RWPE1 (cell line): ENCODE measurements at places on chromosomes 11 and 22.
A peak's percentile ranks its signal among the peaks of the same experiment; 100 is the strongest.

- DNase-seq: peak; percentile 89
Measured at GRCh38 chr11:1050581-1051355, 14.2 kb upstream of the MUC6 start.

DNA sequence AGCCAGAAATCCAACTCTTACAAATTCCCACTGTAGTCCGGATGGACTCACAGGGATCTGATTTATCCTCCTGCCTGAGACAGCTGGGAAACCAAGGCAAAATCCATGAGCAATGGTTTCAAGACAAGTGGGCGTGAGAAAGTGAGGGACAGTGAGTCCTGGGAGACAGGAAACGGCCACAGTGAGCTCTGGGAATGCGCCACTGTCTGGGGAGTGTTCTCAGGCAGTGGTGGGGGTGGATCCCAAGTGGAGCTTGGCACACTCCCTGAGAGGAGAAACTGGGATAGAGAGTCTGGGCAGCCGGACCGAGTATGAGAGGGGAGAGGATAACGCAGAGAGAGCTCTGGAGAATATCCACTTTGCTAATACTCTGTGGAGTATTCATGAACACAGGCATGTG, 9.8 kb downstream of the IL17REL start:
- DNase-seq: no peak

- DNase-seq: no peak
Measured at GRCh38 chr11:66723693-66724092, 5.3 kb downstream of the SPTBN2 start.

GRCh38 chr22:19753090-19753842, 7.3 kb upstream of the TBX1 start:
- no peak for DNase-seq

GRCh38 chr11:46865340-46865739, 19.3 kb upstream of the CKAP5 start:
- DNase-seq: no peak

DNA sequence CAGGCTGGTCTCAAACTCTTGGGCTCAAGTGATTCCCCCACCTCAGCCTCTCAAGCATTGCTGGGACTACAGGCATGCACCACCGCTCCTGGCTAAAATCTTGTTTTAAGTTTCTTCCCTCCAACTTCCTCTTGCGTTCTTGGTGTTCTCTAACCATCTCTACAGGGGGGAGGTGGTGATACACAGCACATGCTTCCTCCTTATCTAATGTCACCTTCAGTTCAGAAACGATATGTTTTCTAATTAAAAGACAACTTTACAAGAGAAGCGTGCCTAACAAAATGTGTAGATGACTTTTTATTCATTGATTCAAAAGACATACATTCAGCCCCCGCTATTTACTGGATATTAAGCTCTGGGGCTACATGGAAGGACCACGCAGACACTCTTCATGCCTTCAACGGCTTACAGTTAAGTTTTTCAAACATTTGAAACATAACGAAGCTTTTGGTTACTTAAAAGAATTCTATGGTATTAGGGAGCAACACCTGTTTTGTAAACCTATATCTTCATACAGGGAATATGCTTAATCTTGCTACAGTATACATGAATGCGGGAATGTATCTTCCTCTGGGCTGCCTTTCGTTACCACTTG, 933 bp upstream of the DLAT start:
- DNase-seq: no peak

GRCh38 chr11:75326439-75326810, 25.0 kb downstream of the ARRB1 start:
- DNase-seq: no peak

DNA sequence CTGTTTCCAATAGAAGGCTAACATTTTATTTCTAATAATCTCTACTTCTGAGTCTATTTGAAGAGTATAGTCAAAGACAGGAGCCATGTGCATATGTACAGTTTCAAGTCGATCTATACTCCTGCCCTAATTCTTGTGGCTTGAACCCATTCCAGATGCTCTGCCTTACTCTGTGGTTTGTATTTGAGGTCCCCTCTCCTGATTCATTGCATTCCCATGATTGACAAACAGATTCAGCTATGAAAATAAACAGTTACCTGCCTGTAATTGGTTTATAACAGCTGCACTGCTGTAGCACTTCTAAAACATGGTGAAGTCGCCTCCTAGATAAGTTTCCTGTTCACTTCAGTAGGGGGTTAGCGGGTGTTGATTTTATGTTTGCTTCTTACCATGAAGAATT, 138.7 kb downstream of the SOX6 start:
- no peak for DNase-seq

DNA sequence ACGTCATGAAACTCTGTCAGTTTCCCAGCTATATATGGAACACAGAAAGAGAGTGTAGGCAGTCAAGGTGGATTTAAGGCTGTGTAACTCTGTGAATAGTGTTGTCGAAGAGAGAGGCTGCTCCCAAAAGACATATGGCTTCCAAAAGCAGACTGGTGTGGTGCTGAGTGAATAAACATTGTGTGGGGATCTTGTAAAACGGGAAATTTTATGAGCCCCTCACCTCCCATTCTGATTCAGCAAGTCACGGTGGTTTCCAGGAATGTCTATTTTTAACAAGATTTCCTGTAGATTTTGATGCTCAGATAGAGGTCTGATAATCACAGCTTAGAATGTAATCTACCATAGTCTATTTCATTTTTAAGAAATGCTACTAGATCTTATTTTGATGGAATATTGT, 67.9 kb downstream of the SESN3 start:
- no peak for DNase-seq

- peak; percentile 71 for DNase-seq
Measured at GRCh38 chr22:28116219-28116673, 197.2 kb upstream of the PITPNB start.

DNA sequence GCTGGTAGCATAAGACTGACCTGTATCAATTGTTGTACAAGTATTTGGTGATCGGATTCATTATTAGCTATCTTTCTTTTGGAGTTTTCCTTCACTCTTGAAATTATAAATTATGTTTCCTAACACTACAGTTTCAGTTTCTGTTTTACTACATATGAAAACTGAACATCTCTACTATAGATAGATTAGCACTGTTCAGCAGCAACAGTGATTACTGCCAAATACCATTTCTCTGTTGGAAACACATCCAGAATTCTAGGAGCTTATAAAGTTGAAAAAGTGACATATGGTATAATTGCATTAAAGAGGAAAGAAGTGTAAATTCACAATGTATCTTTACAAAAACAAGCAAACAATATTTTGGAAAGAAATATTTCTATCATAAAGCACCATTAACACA, 118.5 kb upstream of the GRIA4 start:
- DNase-seq: no peak

GRCh38 chr22:46149512-46150033, 753 bp upstream of the PPARA start:
- DNase-seq: no peak

DNA sequence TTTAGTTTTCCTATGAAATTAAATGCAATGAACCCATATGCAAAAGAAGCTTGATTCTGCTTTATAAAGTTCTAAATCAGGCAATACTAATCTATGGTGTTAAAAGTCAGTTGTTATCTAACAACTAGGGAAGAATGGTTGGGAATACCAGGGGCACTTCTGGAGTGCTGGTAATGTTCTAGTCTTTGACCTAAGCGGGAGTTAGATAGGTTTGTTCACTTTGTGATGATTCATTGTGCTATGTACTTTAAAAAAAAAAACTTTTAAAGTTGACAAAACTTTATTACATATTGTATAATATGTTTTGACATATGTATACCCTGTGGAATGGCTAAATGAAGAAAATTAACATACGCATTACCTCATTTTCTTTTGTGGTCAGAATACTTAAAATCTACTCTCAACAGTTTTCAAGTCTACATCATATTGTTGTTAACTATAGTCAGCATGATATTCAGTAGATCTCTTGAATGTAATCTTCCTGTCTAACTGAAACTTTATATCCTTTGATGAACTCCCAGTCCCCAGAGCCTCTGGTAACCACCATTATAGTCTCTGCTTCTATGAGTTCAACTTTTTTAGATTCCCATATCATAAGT, 39.2 kb downstream of the BIRC2 start:
- DNase-seq: no peak

DNA sequence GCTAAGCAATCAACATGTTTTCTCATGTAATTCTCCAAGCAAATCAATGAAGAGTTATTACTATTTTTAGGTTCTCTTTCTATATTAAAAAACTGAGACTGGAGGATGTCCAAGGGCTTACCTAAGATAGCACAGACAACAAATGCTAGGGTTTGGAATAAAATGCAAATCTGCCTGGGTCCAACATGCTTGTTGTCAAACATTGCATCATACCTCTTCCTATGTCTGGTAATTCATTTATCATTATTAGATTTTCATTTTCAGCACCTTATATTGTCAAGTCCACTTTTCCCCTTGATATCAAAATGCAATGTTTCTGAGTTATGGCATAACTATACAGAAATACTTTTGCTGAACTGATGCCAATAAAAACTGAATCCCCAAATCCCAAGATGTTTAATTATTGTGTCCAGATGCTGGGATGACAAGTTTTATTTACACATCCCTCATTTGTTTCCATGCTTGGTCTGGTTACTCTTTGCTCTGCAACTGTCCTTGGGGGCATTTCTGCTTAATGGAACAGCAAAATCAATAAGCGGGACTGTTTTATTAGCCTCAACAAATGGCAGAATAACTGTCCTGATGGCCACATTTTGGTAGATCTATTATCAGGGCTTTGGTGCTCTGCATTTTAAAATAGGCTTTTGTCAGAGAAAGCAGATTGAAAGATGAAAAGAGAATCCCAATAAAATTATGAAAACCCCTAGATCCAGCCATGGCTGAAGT, 86.0 kb downstream of the C11orf87 start:
- no peak for DNase-seq

GRCh38 chr11:75267171-75267970, 26.8 kb downstream of the TPBGL start:
- no peak for DNase-seq

GRCh38 chr11:65108469-65109123, 3.1 kb upstream of the TM7SF2 start:
- DNase-seq: no peak

DNA sequence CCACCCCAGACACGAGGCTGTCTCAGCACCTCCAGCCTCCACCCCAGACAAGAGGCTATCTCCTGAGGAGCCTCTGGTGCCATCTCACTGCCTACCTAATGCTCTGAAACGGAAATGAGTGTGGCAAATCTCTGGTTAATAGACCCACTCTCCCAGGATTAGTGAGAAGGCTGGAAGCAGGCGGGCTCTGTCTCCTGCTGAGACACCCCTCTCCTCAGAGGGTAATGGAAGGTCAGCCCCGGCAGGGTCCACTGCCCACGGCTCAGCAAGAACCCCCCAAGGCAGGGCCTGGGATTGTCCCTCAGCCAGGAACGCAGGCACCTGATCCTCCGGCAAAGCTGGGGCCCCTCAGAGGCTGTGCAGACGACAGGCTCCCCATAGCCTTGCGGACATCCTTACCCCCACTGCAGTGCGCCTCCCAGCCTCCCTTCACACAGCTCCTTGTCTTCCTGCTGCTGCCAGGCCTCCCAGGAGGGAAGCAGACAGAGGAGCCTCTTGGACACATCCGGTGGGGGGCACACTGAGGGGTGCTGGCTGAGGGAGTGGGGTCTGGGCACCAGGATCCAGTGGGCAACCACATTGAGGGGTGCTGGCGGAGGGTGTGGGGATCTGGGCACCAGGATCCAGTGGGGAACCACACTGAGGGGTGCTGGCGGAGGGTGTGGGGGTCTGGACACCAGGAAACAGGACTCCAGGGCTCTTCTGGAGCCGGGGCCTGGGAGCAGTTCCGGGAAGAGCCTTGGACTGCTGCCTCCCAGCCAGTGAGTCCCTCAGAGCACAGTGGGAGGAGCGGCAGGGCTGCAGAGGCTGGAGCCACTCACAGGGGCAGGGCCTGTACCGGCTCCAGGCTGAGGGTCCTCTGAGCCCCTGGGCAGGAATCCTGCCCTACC, 13.1 kb downstream of the CHID1 start:
- no peak for DNase-seq

DNA sequence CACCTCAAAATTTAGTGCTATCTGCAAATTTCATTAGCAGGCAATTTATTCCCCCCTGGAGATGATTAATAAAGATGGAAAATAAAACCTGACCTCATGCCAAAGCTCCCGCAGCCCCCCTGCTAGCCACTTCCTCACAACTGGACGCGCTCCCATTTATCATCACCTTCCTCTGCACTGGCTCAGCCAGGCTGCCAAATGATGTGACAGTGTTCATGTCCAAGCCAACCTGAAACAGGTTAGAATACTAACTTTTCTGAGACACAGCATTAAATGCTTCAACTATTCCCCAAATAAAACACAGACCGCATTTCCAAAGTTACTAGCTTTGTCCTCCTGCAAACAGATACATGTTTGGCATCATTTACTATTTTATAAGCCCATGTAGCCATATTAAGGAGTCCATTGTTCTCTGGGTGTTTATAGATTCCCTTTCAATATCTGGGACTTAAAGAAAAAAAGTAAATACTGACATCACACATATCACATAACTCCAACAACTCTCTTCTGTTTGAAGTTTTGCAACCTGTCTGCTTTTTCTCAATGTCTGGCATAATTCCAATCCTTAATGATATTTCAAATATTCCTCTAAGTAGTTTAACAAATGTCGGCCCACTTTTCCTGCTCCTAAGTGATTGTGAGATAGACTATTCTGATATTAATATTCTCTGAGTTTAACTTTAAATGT, 829.7 kb upstream of the FAT3 start:
- no peak for DNase-seq

DNA sequence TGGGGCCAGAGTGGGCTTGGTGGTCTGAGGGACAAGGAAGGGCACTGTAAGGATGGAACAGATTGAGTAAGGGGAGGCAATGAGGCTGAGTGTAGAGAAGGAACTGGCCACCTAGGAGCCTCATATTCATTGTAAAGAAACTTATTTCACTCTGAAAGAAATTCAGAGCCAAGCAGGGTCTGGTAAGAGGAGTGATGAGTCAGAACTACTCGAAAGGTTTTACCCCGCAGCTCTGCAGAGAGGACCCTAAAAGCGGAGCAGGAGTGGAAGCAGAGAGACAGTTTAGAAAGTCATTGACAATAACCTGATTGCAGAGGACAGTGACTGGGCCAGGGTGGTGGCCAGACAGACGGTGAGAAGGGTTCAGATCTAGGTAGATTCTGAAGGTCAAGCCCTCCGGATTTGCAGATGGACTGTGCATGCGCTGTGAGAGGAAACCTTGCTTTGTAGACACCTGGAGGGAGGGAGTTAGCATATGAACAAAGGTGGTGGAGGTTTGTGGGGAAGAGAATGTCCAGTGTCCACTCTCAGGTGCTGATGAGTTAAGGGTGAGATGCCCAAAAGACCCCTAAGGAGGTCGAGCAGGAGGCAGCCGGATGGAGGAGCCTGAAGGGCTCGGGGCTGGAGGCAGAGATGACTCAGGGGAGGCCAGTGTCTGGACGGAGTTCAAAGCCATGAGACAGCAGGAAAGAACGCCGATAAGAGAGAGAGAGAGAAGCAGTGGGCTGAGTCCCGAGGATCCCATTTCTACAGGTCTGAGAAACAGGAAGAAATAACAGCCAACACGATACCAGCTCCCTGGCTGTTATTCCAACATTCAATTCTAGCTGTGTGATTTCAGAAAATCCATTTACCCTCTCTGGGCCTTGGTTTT, 546.0 kb downstream of the BRD1 start:
- DNase-seq: no peak
